Effector CD8-positive, alpha-beta T cell (primary cell): ENCODE measurements at places on chromosomes 1 and 21.

- no peak for DNase-seq
Observed at GRCh38 chr1:91813813-91814212, 72.1 kb downstream of the TGFBR3 start.

- DNase-seq: no peak
Observed at GRCh38 chr21:34279883-34280282, 83.9 kb upstream of the KCNE2 start.

DNA sequence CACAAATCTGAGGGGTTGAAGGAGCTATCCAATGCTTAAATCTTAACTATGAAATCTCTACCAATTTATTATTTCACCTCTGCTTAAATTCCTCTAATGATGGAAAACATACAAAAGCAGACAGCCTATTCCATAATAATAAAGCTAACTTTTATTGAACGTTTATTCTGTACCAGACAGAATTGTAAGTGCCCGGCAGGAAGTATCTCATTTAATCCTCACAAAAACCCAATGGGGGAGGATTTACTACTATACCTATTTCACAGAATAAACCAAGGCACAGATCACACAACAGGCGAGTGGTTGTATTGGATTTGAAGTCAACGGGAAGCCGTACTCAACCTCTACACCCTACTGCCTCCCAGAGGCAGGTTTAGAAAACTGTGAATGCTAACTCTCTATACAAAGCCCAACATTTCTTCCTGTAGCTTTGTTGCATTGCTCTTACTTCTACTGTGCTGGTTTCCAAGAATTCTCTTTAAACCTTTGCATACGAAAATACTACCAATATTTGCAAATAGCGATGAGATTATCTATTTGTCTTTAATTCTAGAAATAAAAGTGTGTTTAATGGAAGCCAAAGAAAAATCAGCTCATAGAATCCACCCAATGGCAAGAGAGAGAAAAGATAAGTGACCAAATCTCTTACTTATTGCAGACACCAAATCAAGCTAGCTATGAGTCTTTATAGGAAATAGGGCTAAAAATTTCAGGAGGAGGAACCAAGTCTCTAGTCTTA is 33.5 kb upstream of the C1orf53 start:
- no peak for DNase-seq

- DNase-seq: no peak
Observed at GRCh38 chr1:201594575-201595245, 55.8 kb downstream of the NAV1 start.

- no peak for DNase-seq
Observed at GRCh38 chr1:96259399-96259798, 462.2 kb upstream of the PTBP2 start.

- DNase-seq: no peak
Observed at GRCh38 chr1:24545662-24546061, 10.2 kb upstream of the NCMAP start.

DNA sequence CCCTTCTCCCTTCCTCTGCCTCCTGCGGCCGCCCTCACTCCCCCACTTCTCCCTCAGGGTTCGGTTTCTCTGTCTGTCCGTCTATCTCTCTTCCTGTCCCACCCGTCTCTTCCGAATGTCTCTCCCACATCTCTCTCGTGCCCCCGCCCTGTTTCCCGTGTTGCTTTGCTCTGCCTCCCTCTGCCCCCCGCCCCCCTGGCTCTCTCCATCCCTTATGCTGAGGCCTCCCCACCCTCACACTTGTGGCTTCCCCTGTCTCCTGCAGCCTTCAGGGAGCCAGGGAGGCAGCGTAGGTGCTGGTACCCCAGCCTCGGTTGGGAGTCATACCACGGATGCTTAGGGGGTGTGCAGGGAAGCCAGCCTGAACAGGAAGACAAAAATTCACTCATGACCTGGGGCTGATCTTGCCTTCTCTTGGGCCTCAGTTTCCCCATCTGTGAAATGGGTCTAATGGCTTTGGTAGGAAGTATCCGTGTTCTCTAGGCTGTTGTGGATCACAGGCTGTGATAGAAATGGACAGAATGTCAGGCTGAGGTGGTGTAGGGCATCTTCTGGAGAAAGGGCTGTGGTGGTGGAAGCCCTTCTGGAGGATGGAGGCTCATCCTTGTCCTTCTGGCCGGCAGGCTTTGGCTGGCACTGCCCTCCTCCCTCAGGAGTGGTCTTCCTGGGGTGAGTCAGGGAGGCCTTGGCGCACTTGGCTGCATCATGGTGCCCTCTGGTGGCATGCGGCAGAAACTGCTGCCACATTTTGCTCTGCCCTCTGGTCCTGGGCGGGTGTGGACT is 55.5 kb downstream of the FOXO6 start:
- peak; percentile 35 for DNase-seq

DNA sequence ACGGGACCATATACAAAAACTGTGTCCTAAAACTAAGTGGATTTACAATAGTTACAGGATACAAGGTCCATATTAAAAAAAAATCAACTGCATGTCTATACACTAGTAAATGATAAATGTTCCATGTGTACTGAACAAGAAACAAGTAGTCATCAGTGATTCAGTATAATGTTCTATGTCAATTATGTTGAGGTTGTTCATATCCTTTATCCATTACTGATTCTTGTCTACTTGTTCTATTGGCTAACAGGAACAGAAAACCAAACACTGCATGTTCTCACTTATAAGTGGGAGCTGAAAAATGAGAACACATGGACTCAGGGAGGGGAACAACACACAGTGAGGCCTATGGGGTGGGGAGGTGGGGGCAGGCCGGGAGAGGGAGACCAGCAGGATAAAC is 90.5 kb downstream of the CDC42BPA start:
- no peak for DNase-seq

DNA sequence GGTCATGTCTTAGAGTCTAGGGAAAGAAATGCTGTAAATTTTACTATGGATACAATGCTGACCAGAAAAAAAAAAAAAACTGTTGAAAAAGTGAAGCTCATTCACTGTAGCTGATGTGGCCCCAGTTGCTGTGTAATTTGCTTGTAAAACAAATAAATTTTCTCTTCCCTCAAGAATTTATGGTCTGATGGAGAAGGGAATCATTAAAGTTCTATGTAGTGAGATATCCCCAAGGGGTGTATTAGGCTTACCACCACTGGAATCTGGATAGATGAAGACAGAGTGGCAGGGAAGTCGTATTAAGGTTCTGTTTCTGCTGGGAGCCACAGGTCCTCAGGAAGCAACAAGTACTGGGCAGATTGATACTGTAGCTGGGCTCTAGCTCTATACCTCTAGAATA is 860.0 kb downstream of the LTN1 start:
- no peak for DNase-seq

DNA sequence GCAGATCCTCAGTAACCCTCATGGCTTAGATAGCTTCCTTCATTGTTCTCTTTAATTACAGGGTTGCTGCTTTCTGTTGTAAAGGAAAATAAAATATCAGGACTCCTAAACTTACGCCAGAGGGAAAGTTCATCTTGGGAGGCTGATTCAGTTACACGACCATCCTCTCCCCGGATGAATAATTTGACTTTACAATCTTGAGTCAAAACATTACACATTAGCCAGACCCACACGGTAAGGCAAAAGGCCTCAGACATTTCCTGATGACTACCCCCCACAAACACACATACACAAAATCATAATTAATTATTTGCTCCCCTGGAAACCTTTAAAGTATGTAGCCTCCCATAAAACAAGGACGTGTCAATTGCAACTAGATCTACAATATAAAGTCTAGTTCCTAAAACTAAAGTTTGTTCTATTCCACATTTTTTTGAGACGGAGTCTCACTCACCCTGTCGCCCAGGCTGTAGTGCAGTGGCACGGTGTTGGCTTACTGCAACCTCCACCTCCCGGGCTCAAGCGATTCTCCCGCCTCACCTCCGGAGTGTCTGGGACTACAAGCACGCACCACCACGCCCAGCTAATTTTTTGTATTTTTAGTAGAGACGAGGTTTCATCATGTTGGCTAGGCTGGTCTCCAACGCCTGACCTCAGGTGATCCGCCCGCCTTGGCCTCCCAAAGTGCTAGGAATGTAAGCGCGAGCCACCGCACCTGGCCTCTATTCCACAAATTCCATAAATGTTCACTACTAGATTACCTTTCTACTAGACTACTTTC is 830 bp upstream of the PRDX1 start:
- no peak for DNase-seq

DNA sequence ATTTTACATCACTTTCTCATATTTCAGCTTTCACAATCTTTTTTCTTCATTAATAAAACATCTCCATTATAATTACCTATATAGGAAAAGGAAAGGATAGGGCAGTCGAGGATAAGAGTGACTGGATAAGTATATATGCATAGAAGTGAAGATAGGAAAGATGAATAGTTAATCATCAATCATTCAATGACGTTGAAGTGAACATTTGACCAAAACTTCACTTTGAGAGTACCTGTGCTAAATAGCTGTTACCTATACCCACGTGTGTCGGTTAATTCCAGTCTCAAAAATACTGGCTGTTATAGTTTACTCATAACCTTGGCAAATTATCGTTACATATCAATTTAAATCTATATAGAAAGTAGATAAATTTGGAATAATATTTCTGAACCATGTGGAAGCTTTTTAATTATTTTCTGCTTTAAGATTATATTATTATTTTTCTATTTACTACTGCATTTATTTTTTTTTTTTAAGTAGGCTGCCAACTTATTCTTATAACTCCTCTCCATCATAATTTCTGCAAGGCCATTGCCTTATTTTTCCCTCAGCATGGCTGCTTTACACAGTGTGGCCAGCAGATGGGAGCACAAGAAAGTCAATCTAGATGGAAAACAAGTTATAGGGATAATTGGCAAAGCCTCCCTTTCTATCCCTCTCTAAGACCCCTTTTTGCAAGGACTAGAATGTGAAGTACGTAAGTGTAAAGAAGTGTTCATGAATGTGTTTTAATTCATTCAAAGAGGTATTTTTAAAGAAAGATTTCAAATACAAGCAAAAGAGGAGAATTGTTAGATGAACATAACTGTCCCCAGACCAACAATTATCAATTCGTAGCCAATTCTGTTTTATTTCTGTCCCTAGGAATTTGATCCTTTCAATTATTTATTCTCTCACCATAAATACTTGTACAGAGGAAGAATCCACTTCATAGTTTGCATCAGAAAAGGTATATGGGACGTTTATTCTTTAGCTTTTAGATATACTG is 290.4 kb downstream of the KCNT2 start:
- no peak for DNase-seq

- DNase-seq: no peak
Observed at GRCh38 chr1:159935719-159936272, 9.6 kb downstream of the IGSF9 start.

GRCh38 chr1:234871710-234872271 is 256.8 kb downstream of the TOMM20 start:
- DNase-seq: no peak

DNA sequence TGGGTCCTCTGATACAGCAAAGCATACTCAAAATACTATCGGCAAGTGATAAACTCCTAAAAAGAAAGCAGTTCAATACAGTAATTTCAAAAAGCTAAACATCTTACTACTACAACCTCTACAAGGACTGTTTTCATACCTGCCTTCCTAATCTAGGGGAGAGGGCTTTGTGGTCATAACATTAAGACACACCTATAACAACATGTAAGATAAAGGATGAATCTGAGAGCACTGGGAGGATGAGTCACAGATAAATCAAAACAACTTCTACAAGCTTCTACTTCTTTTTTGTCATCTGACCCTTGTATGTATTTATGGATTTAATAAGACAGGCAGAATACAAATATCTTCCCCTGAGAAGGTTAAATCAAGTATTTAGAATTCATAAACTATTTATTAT is 40.0 kb downstream of the LTN1 start:
- no peak for DNase-seq

- DNase-seq: no peak
Observed at GRCh38 chr1:33182896-33183295, 1.1 kb upstream of the TRIM62 start.

DNA sequence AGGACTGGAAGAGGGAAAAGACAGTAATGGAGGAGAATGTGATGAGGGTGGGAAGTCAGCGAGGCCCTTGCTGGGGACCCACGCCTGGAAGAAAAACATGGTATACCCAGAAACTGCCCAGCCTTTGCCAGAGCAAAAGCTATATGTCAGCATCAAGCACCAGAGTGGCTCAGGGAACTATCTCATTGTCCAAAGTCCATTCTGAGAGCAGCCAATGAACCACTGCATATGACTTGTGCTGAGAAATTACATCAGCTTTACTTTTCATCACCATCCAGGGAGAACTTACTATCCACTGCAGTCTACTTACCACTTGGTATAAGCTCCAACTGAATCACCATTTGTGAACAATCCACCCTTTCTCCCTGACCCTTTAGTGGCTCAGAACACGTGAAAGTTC is 148.1 kb downstream of the TTLL7 start:
- no peak for DNase-seq

- DNase-seq: no peak
Observed at GRCh38 chr1:172838680-172839313, 179.9 kb downstream of the FASLG start.

DNA sequence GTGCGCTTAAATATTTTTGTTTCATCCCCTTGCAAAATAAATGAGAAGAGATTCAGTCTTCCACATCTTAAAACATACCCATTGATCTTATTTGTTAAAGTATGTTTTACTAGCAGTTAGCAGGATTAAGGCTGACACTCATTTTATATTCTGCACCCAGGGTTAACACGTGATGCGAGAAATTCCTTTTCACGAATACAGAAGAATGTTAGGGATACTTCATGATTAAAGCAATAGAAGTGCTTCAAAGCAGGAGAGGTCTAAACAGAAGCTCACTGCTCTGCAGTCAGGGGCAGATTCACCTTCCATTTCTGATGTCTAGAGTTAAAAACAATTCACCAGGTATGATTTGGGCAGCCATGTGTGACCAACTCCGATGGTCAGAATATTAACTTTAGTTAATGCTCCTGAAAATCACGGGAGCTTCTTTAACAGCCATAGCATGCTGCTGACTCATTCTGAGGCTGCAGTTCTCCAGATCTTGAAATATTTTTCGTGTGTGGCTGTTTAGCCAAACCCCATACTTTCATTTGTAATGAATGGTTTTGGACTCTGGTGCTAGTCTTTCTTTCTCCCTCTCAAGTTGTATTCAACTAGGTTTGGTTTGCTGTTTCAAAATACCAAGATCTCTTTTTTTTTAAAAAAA is 19.7 kb downstream of the BCAR3 start:
- DNase-seq: no peak

- DNase-seq: no peak
Observed at GRCh38 chr1:87058343-87058649, 143.9 kb downstream of the HS2ST1 start.

DNA sequence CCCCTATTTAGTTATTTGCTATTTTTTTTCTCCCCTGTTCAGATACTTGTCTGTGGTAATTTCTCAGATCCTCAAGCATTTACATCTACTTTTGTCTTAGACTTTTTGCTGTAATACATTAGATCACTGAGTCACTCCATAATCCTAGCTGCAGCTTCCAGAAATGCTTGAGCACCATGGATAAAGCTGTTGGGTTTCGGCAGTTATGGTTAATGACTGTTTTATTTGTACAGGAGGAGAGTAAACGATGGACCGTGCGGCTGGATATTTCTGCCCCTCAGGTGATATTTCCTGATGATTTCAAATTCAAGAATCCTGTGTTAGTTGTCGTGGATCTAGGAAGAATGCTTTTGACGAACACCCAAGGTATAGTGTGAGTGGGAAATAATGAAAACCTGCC is 42.9 kb downstream of the VPS13D start:
- DNase-seq: no peak
